ENCODE measurements at places on chromosomes 1 and 21.

GRCh38 chr1:160491981-160492380 is 31.1 kb downstream of the SLAMF6 start:
- no peak for DNase-seq

GRCh38 chr1:94602316-94602715 is 60.8 kb upstream of the F3 start:
- no peak for DNase-seq

GRCh38 chr21:45867041-45867666 is 114.4 kb upstream of the COL6A1 start:
- DNase-seq, result no peak

DNA sequence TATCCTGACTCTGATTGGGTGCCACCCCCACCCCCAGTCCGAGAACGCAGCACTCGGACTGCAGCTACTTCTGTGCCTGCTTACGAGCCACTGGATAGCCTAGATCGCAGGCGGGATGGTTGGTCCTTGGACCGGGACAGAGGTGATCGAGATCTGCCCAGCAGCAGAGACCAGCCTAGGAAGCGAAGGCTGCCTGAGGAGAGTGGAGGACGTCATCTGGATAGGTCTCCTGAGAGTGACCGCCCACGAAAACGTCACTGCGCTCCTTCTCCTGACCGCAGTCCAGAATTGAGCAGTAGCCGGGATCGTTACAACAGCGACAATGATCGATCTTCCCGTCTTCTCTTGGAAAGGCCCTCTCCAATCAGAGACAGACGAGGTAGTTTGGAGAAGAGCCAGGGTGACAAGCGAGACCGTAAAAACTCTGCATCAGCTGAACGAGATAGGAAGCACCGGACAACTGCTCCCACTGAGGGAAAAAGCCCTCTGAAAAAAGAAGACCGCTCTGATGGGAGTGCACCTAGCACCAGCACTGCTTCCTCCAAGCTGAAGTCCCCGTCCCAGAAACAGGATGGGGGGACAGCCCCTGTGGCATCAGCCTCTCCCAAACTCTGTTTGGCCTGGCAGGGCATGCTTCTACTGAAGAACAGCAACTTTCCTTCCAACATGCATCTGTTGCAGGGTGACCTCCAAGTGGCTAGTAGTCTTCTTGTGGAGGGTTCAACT is 2.1 kb downstream of the RBM15 start:
- DNase-seq, result no peak

- no peak for DNase-seq
These were observed 159.6 kb upstream of the COA6 start for GRCh38 chr1:234213658-234214128.

Data from CD4-positive, alpha-beta T cell treated with Interleukin-6 at 100 ng/mL for 8 hours (primary cell).